Dorsolateral prefrontal cortex (tissue), 122 donors: ENCODE measurements at places on chromosomes 5 and 9.

- DNase-seq: no peak
Observed at GRCh38 chr5:102958481-102959011, 161.4 kb downstream of the GIN1 start.

GRCh38 chr9:15738011-15738410 lies 185.2 kb downstream of the CCDC171 start:
- DNase-seq: no peak

GRCh38 chr5:124193371-124193789 lies 553.1 kb downstream of the ZNF608 start:
- no peak for DNase-seq

GRCh38 chr9:114163517-114163951 lies 8.2 kb downstream of the COL27A1 start:
- DNase-seq: no peak

DNA sequence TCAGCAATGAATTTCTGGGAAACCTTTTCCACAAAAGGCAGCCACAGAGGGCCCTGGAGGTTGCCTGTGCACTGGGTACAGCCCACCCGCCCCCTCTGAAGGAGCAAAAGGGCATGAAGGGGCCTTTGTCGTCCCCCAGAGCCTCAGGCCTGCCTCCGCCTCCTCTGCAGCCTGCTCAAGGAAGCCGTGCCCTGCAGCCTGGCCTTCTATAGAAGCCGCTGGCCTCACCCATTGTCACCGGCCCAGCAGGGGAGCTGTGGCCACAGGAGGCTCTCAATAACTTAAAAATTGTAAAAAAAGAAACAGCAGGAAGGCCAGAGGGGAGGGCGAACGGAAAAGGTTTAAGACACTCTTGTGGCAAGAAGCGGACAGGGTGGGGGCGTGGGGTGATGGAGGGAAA lies 213.3 kb downstream of the IRX2 start:
- no peak for DNase-seq

DNA sequence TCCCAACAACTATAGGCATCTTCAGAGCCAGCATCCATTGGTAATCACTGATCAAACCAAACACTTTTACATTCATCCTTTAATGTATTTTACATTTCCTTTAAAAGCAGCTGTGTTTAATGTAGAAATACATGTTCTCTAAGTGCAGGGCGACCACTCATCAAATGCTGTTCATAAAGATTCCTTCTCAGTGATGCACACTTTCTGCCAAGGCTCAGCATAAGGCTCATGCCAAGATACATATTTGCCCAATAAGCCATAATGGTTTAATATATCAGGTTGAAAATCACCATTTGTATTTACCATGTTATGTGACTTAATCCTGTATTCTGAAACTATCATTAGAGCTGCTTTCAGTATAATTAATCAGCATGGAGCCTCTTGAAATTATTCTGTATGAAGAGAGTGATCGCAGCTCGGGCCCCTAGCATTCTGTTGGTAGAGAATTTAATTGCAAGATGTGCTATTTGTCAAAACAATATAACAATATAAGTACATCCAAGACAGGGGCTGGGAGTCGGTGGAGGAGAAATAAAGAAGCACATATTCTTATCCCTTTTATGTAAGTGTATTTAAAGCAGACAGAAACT lies 267.5 kb downstream of the EBF1 start:
- DNase-seq: no peak

DNA sequence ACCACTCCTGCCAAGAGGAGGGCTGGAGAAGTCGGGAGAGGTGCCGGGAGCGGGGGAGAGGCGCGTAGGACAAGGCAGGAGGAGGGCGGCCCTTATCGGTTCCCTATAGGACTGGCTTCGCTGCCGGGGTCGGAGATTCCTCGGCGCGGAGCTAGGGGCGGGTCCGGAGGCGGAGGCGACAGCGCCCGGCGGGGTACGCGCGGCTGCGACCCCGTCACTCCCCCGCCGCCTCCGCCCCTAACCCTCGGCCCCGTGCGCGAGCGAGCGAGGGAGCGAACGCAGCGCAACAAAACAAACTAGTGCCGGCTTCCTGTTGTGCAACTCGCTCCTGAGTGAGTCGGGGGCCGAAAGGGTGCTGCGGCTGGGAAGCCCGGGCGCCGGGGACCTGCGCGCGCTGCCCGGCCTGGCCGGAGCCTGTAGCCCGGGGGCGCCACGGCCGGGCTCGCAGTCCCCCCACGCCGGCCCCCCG lies 2.0 kb downstream of the GLIS3 start:
- DNase-seq: peak; percentile 51

- DNase-seq: no peak
Observed at GRCh38 chr9:129211686-129212085, 33.6 kb upstream of the IER5L start.

DNA sequence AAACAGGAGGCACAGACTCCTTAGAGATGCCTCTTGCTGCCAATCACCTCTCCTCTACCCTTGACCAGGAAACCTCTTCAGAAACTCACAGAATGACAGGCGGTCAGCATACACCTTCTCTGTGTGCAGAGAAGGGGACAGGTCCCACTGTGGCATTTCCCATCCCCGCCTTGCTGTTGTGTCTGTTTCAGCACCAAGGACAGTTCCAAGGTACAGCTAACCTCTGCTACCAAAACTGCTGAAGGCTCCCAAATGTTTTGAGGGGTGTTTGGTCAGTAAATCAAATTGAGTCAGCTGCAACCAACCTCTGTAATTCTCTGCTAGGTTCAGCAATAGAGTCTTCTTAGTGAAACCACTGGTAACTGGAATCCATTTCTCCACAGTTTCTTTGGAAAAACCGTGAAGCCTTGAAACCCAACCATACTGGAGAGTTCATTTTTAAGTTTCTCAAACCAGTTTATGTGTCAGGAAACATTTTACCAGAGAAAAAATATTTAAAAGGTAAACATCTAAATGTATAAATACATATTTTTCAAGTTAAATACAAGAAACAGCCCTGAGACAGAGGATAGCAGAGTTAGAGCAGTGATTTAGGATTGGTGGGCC lies 122.0 kb downstream of the DRD1 start:
- DNase-seq: no peak

GRCh38 chr5:9540791-9541190 lies 5.1 kb downstream of the SEMA5A start:
- no peak for DNase-seq

- no peak for DNase-seq
Observed at GRCh38 chr5:135537271-135537670, 1.5 kb upstream of the NEUROG1 start.

GRCh38 chr5:151451626-151452520 lies 4.5 kb downstream of the SLC36A1 start:
- no peak for DNase-seq

GRCh38 chr5:131533836-131534235 lies 101.2 kb downstream of the RAPGEF6 start:
- no peak for DNase-seq

DNA sequence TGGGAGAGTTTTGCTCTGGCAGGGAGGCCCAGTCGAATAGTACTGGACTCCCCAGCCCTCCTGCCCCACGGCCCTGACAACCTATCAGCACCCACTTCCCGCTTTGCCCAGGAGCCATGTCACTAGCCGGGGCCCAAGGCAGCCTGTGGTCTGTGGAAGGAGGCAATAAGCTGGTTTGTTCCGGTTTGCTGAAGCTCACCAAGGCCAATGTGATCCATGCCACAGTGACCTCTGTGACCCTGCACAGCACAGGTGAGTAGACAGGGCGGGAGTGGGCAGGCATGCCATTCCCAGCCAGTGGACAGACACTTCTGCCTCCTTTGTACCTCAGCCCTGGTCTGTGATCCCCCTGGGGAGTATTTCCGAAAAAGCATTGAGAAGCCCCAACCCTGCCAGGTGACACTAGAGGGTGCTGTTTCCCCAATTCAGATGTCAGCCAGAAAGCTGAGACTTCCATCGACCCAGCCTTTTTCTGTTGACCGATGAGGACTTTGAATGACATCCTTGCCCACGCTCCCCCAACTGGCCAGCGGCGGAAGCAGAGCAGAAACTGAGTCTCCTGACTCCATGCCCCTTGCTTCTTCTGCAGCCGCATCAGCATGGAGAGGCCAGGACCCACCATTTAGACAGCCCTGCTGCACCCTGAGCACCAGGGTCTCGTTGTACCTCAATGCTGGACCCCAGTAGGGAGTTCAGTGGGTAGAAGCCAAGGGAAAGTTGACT lies 9.6 kb downstream of the PCYOX1L start:
- DNase-seq: no peak

- no peak for DNase-seq
Observed at GRCh38 chr5:90022002-90022710, 387.4 kb downstream of the CETN3 start.

- no peak for DNase-seq
Observed at GRCh38 chr9:133839822-133840329, 101.7 kb upstream of the SARDH start.

DNA sequence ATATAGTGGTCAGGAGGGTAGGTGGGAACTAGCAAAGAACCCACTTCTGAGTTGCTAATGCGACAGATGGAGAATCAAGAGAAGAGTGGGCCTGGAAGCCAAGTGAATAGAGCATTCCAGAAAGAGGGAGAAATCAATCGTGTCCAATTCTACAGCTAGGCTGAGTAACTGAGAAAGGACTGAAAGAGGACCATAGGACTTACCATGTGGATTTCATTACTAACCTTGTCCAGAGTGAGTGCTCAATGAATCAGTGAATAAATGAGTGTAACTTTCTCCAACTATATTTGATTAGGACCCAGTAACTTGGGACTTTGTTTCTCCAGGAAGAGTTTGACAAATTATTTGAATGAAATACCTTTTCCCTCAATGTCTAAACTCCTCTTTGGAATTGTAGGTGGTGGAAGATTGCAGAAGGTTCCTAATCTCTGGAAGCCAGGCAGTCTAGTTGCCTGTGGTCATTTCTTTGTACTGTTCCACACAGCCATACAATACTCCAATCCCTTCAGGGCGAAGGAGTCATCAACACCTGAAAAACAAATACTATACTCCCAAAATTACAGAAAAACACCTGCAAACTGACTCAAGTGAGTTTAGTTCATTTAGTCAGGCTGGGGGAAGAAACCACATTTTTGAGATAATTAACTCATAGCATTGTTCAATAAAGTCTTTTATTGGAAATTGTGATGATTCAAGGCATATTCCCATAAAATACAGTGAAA lies 2.6 kb upstream of the F2RL1 start:
- no peak for DNase-seq

DNA sequence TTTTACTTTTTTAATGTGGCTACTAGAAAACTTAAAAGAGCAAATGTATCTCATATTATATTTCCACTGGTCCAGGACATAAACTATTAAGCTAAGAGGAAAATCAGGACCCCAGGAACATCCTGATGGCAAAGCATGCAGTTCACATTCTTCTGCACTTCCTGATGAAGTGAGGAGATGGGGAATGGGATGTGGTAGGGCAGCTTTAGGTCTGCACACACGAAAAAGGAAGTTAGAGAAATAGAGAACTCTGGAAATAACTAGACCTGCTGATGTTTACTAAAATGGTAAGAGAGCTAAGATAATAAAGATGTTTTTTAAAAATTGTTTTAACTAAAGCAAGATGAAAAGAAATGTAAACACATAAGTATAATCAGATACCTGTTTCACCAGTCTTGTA lies 39.7 kb upstream of the NIPBL start:
- DNase-seq: no peak

GRCh38 chr5:73863876-73864275 lies 237.9 kb downstream of the ARHGEF28 start:
- no peak for DNase-seq

DNA sequence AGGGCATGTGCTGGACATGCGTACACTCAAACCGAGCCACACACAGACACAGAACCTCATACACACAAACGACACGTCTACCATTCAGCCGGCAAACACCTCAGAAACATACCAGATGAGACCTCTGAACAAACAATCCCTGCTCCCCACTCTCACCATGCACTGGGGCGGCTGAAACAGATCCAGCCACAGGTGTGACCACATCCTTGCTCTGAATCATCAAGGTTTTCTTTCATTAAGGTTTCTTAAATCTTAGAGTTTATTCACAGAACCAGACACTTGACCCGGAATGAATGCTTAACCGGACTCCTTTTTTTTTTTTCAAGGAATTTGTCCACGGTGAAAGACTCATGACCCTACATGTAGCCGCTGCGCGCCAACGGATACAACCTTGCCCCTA lies 26.2 kb downstream of the TERT start:
- no peak for DNase-seq

DNA sequence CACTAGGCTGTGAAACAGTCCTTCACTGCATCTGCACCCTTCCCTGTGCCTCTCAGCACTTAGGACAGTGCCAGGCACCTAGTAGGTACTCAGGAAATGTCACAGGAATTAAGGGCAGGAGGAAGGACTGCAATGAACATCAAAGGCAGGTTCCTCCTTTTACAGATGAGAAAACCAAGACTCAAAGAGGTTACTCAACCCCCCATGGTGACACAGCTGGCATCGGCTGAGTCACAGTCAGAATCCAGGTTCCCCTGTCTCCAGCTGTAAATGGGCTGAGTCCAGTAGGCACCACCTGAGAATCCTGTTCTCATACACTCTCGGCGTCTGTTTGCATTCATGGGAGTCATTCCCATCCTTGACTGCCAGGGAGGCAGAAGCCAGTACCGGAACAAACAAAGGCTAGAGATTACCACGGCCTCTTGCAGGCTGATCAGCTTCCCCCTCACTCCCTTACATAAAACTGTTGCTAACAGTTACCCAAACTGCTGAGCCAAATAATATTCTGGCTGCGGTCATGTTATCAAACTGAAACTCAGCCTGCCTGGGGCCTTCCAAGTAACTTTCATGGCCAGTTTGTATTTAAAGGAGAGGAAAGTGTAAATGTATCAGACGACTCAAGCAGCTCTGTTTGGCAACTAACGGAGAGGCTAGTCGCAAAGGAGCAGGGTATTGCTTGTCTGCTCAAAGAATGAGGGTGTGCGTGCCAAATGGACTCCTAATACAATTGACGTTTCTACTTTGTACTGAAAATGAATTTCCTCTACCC lies 201.7 kb downstream of the PAPPA start:
- DNase-seq: no peak

DNA sequence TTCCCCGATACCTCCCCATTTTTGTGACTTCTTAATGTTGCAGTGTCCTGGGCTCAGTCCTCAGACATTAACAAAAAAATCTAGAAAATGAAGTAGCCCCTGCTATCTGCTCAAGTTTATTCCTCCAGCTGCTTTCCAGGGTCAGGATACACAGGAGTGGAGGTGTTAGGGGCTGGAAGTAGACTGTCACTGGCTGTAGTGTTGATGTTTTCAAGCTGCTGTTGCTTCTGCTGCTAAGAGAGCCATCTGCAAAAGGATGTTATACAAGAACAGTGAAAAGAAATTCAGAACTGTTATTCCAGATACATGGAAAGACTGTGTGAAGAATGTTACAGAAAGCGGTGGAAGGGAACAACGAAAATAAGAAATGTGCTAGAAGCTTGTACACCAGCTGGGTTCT lies 10.7 kb downstream of the CD14 start:
- no peak for DNase-seq

GRCh38 chr9:8876303-8876702 lies 1076.7 kb upstream of the DMAC1 start:
- DNase-seq: no peak

DNA sequence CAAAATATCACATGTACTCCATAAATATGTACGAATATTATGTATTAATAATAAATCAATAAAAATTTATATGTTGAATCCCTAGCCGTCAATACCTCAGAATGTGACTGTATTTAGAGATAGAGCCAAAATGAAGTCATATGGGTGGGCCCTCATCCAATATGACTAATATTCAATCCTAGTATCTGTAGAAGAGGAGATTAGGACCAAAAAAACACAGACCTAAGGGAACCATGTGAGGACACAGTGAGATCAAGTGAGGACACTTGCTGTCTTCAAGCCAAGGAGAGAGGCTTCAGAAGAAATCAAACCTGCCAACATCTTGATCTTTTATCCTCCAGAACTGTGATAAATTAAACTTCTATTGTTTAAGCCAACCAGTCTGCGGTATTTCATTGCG lies 3.7 kb upstream of the AMACR start:
- no peak for DNase-seq
